Testis (tissue), 5 donors: ENCODE measurements at places on chromosomes 6 and 20. TPM values are rescaled to one million over a fixed set of nuclear protein-coding genes. Genes with fewer than 3 reads are reported as not detected.
A peak's percentile ranks its signal among the peaks of the same experiment; 100 is the strongest.

Gene VIP
- 0.81 TPM for total RNA-seq

Gene FAM217A
- 13.0 TPM for total RNA-seq

- no peak for DNase-seq
These were observed 26.0 kb downstream of the PRPF6 start for GRCh38 chr20:64006902-64007301.

DNA sequence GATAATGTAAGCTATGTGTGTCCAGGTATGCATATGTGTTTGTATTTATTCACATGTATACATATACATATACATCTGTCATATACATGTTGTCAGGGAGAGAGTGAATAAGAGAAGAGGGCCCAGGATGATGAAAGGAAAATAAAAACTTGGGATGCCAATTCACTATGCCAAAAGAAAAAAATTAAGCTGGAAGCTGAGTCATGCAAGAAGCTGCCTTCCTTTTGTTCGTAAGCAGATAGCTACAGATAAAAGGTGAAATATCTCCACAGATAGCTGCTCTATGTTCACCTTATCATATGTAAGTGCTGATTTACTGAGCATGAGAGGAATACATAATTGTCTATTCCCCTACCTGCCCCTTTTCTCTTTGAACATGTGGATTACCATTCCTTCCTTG, 579.9 kb downstream of the EPM2A start:
- DNase-seq: no peak

GRCh38 chr6:154318721-154319120, 37.9 kb downstream of the IPCEF1 start:
- no peak for DNase-seq

Gene SLC32A1
- total RNA-seq: 0.25 TPM

DNA sequence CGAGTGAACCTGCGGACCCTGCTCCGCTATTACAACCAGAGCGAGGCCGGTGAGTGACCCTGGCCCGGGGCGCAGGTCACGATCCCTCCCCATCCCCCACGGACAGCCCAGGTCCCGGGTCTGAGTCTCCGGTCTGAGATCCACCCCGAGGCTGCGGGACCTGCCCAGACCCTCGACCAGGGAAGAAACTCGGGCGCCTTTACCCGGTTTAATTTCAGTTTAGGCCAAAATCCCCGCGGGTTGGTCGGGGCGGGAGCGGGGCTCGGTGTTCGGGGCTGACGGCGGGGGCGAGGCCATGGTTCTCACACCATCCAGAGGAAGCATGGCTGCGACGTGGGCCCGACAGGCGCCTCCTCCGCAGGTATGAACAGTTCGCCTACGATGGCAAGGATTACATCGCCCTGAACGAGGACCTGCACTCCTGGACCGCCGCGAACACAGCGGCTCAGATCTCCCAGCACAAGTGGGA, 46.9 kb upstream of the TRIM26 start:
- DNase-seq: no peak

Gene RREB1
- total RNA-seq: 75.0 TPM

Gene HRH3
- total RNA-seq: 2.5 TPM

Gene BTN1A1
- total RNA-seq: 0.31 TPM

DNA sequence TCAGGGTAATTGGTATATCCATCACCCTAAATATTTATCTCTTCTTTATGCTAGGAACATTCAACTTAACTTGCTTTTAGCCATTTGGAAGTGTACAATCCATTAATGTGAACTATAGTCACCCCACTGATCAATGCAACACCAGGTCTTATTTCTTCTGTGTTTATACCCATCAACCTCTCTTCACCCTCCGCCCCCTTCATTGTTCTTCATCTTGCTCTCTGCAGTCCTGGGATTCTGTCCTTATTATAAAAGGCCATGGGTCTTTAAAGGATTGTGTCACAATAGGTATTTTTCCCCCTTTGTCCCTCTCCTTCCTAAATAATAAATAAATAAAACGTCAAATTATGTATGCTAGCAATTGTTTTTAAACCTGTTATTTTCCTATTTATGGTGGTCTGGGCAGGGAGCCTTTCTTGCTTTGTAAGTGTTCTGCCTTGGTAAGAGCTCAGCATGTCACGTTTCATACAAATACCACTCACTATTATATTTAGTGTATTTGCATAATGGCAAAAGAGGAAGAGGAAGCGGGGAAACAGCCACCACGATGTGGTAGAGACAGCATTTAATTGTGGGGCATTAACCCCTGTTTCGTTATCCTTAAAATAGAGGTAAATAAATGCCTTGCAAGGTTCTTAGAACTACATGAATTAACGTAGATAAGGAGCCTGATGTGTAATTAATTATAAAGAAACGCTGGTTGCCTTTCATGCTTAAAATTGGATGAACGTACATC, 1.9 kb downstream of the ABRACL start:
- no peak for DNase-seq

Gene NFKBIL1
- total RNA-seq: 51.2 TPM

Gene TGM3
- 3.1 TPM for total RNA-seq

DNA sequence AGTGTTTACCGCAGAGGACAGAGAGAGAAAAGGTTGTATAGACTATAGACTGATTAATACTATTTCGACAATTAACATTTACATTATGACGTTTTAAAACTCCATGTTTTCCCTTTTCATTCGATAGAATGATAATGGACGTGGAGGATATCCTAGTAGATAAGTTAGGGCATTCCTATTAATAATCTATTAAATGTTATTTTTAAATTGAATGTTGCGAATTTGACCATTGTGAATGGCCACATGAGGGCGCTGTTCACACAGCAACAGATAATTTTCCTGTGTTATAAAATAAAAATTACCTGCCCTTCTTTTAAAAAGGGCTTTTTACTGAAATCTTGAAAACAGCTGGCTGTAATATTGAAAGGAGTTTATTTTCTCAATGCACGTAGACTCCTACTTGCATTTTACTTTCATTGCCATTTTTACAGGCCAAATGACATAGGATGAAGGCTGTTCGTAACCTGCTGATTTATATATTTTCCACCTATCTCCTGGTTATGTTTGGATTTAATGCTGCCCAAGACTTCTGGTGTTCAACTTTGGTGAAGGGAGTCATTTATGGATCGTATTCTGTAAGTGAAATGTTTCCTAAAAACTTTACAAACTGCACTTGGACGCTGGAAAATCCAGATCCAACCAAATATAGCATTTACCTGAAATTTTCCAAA, 3.3 kb downstream of the ADGRB3 start:
- peak; percentile 64 for DNase-seq

- no peak for DNase-seq
These were observed 620.5 kb upstream of the CITED2 start for GRCh38 chr6:139994998-139995397.

DNA sequence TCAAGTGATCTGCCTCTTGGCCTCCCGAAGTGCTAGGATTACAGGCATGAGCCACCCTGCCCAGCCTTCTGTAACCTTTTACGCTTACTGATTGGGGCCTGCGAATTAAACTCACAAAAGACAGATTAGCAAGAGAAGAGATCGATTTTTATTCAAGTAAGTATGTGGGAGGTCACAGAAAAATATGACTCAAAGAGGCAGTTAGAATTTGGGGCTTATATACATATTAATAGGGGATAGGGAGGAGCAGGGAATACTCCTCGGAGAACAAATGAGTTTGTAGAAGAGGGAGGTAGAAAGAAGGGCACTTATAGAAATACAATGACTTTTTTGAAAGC, 78.9 kb downstream of the CD24 start:
- DNase-seq: no peak

DNA sequence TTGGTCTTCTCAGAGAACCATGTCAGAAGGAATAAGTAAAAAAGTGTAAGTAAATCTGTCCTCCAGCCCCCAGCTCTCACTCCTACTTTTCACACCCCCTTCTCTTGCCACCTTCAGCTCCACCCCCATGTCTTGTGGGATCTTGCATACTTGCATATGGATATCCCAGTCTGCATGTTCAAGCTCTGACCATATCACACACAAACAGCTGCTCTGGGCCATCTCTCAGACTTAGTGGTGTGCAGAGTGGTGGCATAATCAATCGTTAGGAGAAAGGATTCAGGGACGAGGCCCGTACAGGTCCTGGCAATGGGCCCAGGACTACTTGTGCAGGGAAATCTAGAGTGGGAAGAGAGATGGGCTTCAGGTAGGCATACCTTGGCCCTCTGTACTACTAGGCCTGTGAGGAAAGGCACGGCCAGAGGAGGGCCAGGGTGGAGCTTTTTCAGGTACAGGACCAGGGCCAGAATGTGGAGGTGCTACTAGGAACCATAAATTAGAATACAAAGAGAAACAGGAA, 112.0 kb upstream of the SGK1 start:
- DNase-seq: no peak

- no peak for DNase-seq
These were observed 59.2 kb downstream of the CLVS2 start for GRCh38 chr6:123055256-123055655.

DNA sequence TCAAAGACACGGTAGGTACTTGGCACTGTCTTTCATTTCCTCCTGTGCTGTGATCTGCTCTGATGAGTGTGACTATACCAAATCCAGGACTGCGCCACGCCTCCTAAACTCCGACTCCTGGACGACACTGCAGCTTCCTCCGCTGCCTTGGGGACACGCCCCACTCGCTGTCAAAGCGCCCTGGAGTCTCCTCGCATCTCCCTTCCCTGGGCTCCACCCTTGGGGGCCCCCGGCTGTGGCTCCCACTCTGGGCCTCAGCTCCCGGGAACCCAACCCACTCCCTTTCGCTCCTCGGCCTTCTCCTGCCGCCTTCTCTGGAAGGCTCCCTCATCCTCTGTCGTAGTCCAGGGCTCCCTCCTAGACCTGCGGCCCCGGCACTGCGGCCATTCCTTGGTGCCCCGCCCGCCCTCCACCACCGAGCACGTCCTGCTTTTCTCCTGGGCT, 61.2 kb downstream of the RSPH3 start:
- DNase-seq: no peak

Gene NMBR
- 2.2 TPM for total RNA-seq

DNA sequence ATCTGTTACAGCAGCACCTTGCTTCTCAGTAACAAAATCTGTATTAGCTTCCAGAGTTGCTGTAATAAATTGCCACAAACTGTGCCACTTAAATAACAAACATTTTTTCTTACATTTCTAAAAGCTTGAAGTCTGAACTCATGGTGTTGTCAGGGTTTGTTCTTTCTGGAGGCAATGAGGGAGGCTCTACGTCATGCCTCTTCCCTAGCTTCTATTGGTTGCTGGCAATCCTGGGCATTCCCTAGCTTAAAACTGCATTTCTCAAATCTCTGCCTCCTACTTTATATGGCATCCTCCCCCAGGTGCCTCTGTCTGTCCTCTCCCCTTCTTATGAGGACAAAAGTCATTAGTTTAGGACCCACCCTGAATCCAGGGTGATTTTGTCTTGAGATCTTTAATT, 41.6 kb upstream of the TMEM244 start:
- no peak for DNase-seq

Gene LZTS3
- total RNA-seq: 16.8 TPM

DNA sequence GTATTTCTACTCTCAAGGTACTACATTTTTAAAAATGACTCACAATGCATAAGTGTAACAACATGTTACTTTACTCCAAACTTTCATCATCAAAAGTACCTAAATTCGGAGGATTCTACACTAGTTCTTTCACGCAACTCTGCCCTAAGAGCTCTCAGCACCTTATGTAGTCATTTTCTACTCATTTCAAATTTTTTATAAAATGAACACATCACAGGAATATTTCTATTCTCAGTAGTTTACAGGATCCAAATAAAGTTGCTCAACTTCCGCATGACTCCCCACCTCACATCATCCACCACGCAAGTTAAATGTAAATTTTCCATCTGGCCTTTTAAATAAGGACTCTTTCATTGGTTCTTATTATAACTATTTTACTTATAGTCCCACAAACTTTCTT, 344.9 kb upstream of the MANEA start:
- no peak for DNase-seq
